ENCODE measurements at places on chromosomes 3 and 15.
A peak's percentile ranks its signal among the peaks of the same experiment; 100 is the strongest.

- DNase-seq: no peak
Measured at GRCh38 chr15:32790352-32790999, 72.7 kb downstream of the GREM1 start.

DNA sequence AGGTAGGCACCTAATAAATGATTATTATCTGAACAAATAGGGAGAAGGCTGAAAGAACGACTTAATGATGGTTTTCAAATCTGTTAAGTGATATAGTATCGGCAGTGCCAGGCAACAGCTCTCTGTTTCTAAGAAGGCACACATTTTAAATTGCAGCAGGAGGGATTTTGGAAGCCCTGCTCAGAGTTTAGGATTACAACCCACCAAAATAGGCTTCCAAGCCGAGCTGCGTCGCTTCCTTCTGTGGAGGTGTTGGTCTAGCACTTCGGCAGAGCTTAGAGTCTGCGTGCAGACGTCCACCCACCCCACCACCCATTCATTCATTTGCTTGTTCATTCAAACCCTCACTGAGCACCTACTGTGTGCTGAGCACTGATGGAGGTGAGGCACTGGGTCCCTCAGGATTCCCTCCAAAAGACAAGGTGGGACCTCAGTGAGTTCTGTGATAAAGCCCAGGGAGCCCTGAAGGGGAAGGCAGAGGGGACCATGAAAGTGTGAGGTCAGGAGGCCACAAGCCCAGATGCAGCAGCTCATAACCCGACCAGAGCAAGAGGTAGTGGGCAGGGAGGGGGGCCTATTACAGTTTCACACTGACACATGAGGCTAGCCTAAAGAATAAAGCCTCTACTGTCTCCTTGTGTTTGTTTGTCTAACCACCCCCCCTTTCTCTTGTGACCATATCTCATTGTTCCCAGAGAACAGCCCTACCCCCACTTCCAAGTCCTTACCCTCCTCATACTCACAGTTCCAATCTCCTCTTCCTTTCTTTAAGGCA, 8.9 kb downstream of the ADCY5 start:
- no peak for DNase-seq

GRCh38 chr3:125477701-125478100, 42.3 kb downstream of the SNX4 start:
- no peak for DNase-seq

DNA sequence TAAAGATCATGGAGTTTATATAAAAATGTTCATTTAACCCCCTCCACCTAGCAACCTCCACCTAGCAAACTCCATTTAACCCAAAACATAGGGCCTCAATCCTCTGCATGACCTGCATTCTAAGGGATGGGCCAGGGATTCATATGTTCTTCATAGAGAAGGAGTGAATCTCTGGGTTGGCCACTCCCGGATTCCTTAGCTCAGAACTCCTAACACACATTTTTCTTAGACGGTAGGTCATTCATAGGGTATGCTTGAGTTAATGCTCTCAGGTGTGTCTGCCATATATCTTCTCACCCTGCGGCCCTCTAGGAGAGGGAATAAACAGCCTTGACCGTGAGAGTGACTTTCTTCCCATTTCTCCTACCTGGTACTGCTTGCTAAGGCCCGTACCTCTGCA, 102.0 kb upstream of the IGSF10 start:
- DNase-seq: no peak

DNA sequence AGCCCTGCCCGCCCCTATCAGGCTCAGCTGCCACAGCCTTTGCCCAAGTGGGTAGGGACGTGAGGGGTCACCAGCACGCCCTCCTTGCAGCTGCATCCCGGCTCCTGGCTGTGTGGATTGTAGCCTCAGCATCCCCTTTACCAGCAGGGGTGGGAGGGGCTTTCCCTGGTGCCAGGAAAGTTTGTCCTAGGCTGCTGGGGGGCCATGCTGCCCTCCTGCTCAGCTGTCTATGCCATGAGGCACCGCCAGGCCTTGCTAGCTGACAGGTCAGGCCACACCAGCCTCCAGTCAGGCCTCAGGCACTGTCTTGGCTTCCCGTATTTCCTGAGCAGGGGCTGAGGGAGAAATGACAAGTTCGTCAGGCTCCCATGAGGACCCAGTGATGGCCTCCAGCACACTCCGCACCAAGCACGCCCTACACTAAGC, 32.3 kb downstream of the TKT start:
- DNase-seq: peak; percentile 6

DNA sequence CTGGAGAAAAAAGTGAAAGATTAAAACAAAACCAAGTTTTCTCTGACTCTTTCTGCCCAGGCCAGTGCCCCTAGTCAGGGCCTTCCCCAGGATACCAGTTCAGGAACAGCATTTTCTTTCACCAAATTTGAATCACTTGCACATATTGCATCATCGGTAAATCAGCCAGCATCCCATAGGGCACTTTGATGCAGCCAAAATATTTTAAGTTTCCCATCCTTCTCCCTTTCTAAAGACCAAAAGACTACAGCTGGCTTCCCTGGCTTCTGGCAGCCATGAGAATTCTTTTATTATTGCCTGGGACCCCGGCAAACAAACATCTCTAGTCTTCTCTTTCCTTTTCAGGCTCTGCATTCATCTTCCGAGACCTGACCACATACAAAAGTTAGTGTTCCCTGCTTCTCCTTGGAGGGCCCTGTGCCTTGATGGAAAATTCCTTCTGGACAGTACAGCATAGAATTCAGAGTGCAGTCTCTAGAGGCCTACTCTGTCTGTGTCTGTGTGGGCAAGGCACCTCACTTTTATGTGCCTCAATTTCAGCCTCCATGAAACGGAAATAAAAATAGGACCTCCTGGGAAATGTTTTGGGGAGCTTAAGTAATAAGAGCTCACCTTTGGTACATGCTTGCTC, 348.0 kb downstream of the VPS13C start:
- DNase-seq: no peak

- no peak for DNase-seq
Measured at GRCh38 chr3:139642996-139643395, 34.8 kb downstream of the NMNAT3 start.

- no peak for DNase-seq
Measured at GRCh38 chr3:19348500-19348899, 200.2 kb downstream of the KCNH8 start.

DNA sequence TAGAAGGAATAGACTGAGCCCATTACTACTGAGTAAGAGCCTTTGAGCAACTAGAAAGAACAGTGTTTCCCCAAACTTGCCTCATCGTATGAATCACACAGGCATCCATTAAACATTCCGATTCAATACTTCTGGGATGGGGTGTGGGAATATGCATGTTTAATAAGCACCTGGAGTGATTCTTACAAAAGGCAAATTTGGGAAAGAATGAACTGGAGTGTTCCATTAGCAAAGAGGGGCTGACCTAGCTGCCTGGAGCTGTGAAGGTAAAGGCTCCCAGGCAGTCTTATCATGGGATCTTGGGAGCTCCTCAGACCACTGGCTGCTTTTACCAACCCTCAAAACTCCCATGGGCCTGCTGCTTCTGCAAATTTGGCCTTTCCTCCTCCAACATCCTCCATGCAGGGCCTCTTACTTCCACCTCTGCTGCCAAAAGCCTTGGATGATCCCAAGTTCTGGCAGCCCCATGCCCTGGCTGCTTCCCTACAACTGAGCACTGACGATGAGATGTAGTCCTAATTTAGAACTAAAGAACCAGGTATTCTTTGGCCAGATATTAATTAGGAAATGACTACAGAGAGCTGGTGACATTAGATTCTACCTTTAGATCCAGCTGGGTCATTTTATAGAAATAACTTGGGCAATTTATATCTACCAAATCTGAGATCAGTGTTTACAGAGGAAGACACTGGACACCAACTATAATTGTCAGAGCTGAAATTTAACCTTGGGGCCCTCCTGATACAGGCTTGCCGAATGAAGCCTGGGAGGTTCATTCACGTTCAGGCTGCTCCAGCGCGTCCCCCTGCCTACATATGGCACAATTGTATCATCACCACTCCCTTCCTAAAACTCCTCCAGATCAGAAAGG, 11.2 kb upstream of the HOMER2 start:
- no peak for DNase-seq

GRCh38 chr3:1068985-1069384, 23.8 kb upstream of the CNTN6 start:
- no peak for DNase-seq

DNA sequence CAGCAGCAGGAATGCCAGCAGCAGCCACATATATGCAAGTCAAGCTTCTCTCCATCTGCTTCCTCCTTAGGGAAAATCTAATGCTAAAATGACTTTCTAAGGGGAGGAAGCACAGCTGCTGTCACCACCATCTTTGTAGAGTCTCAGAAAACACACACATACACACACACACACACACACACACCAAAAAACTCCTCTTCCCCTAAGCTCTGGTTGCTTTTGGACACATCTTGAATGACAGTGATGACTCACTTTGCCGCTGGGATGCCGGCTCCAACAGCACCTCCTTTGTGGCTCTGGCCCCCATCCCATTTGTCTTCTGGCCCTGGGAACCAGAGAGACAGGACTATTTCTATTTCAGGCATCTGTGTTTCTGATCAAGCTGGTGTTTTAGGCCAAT, 124.8 kb upstream of the GOLIM4 start:
- DNase-seq: no peak

Data from HEK293T (cell line).